ENCODE measurements at places on chromosomes 4 and X.

DNA sequence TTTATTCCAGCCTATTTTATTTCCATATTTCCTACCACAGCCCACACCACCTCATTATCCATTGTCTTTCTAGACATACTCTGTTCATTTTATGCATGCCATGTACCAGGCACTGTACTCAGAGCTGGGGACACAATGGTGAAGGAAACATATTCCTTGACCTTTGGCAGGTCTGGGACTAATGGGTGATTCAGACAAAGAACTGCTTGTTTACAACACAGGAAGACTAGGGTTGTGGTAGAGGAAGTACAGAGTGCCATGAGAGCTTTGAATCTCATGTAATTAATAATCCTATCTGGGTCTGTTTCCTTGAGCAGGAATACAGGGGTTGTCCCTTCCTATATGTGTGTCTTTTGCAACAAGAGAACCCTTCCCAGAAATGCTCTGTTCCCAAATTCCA, 75.1 kb upstream of the NUDT10 start:
- no peak for DNase-seq

DNA sequence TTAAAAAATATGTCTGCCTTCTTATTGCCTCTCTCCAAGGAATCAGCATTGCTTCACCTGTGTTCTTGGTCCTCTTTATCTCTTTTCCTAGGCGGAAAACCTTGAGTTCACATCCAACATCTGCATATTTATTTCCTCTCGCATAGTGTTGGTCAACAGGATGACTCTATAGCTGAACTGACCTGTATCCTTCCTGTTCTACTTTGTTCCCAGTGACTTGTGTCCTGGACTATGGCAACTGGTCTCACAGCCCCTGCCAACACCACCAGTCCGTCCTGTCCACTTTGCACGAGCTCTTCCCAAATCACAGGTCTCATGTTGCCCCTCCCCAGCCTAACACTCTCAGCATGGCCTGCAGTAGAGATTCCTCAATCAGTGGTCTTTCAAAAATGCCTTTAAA, 2.0 kb downstream of the DIPK2B start:
- DNase-seq: no peak

GRCh38 chr4:21733894-21734630, 214.5 kb downstream of the KCNIP4 start:
- no peak for DNase-seq

GRCh38 chrX:16981980-16982379, 35.5 kb downstream of the REPS2 start:
- no peak for DNase-seq

DNA sequence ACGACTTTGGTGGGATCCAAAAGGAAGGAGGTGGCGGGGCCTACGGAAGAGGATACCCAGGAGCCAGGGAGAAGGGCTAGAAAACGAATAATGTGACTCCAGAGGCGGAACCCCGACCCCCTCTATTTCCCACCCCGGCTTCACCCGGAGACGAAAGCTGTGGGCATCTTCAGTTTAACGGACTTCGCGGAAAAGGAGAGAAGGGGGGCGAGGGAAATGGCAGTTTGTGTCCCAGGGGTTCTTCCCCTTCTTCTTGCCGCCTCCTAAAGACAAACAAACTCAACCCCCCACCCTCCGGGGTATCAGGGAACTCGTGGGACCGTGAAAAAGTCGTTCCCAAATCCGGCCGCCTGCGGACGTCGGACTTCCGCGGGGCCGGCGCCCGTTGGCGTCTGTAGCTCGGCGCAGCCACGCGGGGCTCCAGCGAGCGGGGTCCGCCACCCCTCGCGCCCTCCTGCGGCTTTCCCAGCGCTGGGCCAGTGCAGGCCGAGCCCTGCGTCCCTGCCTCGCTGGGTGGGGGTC, 3.6 kb upstream of the LEF1 start:
- no peak for DNase-seq

GRCh38 chrX:134161162-134161561, 75.8 kb upstream of the CCDC160 start:
- DNase-seq: no peak

DNA sequence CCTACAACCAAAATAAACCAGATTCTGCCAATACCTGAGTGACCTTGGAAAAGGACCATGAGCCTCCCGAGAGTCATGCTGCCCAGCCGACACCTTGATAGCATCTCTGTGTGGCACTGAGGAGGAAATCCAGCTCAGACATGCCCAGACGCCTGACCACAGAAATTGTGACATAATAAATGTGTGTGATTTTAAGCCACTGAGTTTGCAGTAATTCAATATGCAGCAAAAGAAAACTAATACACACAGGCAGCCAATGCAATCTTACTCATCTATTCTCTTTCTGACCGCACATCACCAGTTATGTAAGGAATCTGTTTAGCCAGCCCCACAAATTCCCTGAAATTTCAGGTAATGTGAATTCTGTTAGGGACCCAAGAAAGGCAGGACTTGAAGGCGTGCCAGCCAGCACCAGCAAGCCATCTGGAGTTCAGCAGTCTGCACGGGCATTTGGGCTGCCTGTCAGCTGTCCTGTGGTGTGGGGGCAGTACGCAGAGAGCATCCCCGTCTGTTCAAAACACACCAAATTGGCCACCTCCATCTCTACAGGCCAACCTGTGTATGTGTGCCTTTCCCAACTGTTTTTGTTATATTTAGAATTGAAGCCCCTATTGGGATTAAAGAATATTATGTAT, 176.4 kb downstream of the NLGN4X start:
- no peak for DNase-seq

- DNase-seq: no peak
Observed at GRCh38 chrX:17154001-17154400, 207.5 kb downstream of the REPS2 start.

DNA sequence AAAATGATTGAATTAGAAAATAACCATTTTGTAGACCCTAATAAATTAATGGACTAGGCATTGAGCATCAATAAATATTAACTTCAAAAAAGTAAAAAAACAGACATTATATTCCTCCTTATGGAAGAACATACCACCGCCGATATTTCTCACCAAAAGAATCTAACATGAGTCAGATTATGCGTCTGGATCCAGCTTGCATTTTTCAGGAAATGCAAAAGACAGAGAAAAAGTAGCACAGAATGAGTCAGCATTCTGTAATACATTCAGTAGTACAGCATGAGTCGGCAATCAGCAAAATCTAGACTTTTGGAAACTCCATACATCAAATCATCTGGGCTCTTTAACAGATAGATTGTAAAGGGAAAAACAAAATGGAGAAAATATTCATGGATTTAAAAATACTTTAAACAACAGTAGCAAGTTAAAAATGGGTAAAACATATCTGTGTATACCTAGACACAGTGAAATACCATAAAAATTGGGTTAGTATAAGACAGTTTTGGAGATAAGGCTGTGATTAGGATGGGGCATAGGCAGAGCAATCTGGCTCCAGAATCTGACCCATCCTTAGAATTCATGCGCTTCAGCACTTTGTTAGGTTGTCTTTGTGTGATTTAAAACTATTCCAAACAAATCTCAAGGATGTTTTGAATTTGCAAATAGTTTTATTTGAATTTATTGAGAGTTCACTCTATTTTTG, 633.0 kb upstream of the FAM241A start:
- no peak for DNase-seq

- no peak for DNase-seq
Observed at GRCh38 chr4:131638781-131639180, 1510.3 kb upstream of the PCDH10 start.

DNA sequence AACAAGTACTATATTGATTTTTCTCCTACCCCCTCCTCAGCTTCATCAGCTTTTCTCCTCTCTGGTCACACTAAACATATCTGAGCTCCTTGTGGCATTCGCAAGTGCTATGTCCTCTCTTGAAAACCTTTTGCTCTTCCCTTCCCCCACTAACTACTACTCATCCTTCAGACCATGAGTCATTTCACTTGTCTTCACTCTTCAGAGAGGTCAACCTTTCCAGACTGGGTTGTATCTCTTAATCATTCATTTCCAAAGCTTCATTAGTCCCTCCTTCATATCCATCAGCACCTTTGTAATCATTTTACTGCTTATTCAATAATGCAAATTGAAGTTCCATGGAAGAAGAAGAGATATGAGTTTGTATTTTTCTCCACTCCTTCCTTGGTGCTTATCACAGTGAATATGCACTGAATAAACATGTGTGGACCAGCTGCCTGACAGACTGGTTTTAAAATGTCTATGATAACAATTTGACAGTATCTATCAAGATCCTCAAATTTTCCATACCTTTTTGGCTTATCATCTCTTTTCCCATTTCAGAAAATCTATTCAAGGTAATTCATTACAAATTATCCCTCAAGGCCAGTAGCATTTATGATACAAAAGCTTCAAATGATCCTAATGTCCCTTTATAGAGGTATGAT, 28.4 kb downstream of the DDX60L start:
- no peak for DNase-seq

DNA sequence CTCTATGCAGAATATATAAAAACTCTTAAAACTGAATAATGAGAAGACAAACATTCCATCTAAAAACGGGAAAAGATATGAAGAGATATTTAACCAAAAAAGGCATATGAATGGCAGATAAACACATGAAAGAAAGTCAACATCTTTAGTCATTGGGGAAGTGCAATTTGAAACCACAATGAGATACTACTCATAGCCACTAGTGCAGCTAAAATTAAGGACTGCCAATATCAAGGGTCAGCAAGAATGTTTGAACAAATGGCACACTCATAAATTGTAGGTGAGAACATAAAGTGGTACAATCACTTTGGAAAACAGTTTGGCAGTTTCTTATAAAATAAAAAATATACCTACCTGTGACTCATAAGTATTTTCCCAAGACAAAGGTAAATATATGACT, 534.9 kb upstream of the DIPK2B start:
- DNase-seq: no peak

- DNase-seq: no peak
Observed at GRCh38 chr4:5712517-5712916, 1.5 kb downstream of the EVC start.

Data from frontal cortex (tissue), 4 donors.